ENCODE measurements at places on chromosomes 3 and 15. TPM values are rescaled to one million over a fixed set of nuclear protein-coding genes. Genes with fewer than 3 reads are reported as not detected.

Gene HRG
- total RNA-seq: not detected

Gene STAC
- total RNA-seq: 6.7 TPM

DNA sequence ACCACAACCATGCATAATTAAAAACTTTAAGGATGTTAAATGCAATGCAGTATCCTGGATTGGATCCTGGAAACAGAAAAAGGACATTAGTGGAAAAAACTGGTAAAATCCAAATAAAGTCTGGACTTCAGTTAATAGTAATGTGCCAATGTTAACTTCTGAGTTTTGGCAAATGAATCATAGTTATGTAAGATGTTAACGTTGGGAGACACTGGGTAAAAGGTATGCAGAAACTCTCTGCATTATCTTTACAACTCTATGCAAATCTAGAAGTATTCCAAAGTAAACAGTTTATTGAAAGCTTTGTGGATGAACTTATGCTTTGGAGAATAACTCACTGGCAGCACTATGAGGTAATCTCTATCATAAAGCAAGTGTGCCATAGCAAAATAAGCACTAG is 357.4 kb downstream of the RORA start:
- no peak for DNase-seq

DNA sequence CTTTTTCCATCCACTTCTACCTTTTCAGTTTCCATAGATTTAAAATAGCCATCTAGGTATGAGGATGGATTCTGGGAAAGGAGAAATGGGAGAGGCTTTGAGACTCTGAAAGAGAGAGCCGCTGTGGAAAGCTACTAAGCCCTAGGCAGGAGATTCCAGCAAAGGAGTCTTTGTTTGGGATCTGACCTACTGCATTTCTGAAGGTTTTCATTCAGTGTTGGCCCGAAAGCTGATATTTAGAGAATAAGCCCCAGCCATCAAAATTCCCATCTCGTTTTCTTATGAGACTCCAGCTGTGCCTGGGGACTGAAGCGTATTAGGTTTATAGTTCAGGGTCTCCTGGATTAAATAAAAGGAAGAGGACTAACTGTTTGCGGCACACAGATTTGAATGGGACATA is 19.5 kb downstream of the LIPH start:
- no peak for DNase-seq

DNA sequence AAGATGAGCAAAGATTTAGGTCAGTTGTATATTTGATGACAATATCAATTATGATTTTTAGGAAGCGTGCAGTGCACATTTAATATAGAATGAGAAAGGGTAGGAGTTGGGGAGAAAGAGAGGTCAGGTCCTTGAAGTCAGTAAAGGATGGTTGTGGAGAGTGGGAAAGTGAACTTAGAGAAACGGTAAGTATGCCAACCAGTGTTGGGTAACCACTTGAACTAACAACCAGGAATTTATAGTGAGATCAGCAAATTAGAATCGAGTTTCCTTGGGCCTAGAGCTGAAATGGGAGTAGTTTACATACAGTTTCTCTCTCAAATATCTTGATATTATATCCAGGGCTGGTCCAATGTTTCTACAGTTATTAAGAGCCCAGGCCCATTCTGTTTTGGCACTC is 188.5 kb upstream of the RBMS3 start:
- no peak for DNase-seq

Data from PC-3 (cell line).